ENCODE measurements at places on chromosomes 2 and 18.

- no peak for DNase-seq
These were observed 101.3 kb downstream of the SATB2 start for GRCh38 chr2:199356412-199356811.

DNA sequence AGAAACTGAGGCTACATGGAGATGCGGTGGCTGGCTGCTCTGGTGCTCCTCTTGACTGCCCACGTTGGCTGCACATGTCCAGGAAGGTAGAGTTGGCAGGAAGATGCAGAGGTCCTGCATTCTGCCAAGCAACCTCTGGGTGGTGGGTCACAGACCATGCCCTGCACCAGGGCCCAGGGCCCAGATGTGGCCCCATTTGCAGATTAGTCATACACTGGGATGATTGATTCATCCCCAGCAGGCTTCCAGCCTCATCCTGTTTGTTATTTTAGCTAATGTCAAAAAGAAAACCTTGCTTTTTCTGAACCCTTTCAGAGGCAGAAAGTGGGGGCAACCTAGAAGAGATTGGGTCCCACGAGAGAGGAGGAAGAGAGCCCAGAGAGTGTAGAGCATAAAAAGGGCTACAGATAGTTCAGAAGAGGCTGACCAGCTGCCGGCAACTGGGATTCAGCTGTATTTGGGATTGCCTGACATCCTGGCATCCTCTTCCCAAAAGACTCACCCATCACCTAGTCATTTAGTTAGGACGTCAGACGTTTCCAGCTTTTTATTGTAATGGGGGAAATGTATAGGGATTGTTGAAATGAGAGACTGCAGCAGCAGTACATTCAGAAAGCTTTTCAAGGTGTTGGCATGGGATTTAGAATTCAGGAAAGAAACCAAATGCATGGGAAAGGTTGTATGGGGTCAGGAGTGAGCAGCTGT is 101.9 kb downstream of the CTIF start:
- no peak for DNase-seq

DNA sequence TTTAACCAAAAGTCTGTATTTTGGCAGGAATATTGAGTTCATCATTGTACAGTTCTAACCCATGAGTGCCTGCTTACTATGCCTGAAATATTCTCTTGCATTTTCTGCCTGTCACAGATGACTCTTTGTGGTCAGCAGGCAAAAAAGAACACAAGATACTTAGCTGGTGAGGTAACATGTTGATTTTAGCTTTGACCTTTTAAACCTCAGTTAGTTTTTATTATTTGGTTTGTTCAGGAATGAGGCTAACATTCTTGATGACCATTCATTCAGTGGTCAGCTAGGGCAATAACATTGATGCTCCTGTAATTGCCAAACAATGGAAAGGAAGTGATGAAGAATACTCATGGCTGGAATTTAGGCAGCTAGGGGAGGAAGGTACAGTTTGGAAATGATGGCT is 491.2 kb downstream of the PIK3C3 start:
- no peak for DNase-seq

DNA sequence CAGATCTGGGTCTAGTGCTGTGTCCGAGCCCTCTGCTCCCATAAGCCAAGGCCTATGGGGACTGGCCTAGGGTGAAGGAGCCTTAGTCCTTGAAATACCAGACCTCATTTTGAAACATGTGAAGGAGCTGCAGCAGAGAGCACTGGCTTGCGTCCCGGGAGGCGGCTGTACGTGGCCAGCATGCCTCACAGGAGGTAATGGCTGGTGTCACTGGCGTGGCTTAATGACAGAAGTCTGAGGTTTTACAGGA is 72.7 kb upstream of the OTOS start:
- DNase-seq = no peak

DNA sequence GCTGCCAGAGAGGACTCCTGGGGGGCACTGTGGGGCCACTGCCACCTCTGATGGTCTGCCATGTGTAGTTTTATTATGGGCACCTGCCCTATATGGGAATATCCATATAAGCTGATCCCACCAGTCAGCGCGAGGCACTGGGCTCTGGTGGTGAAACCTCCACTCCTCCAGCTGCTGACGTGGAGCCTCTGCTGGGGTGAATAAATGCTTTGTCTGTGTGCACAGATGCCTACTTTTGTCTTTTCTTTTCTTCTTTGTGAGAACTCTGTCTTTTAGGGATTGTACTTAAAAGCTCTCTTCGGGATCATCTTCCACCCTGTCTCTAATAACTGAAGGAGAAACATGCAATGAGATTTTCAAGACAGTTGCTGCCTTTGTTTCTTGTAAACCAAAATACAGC is 68.9 kb upstream of the NCK2 start:
- DNase-seq = no peak

DNA sequence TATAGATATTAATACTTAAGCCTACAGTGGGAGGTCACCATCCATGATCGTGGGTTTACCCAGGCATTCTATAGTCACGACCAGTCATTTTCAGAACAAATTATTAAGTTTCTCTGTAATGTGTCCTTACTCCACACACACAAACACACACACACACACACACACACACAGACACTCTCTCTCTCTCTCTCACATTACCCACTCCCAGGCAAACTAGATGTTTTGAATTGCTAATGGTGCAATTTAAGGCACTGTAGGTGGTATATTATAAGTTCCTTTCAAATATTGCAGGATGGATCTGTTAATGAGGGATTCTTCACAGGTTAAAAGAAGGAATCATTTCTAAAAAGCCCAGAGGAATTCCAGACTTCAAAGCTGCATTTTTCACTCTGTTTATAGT is 657.8 kb downstream of the MBD2 start:
- no peak for DNase-seq

GRCh38 chr18:42038936-42039335 is 83.9 kb downstream of the PIK3C3 start:
- no peak for DNase-seq

DNA sequence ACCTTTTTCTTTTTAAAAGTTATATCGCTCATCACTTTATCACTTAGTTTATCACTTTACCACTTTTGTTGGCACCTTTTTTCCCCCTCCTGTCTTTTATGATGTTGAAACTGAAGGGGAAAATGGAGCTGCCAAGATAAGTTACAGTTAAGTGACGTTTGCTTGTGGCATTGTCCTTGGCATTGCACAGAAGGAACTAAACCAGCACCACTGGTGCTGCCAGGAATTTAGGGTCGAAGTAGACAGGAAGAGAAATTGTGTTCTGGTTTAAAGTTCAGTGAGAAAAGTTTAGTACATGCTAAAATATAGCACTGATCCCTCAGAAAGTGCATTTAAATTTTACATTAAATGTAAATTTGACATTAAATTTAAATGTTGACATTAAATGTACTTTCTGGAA is 49.9 kb downstream of the MYO1B start:
- no peak for DNase-seq

GRCh38 chr2:145905371-145905770 is 1385.5 kb upstream of the ZEB2 start:
- no peak for DNase-seq

GRCh38 chr18:58117786-58118403 is 73.9 kb downstream of the NEDD4L start:
- peak; percentile 77 for DNase-seq

DNA sequence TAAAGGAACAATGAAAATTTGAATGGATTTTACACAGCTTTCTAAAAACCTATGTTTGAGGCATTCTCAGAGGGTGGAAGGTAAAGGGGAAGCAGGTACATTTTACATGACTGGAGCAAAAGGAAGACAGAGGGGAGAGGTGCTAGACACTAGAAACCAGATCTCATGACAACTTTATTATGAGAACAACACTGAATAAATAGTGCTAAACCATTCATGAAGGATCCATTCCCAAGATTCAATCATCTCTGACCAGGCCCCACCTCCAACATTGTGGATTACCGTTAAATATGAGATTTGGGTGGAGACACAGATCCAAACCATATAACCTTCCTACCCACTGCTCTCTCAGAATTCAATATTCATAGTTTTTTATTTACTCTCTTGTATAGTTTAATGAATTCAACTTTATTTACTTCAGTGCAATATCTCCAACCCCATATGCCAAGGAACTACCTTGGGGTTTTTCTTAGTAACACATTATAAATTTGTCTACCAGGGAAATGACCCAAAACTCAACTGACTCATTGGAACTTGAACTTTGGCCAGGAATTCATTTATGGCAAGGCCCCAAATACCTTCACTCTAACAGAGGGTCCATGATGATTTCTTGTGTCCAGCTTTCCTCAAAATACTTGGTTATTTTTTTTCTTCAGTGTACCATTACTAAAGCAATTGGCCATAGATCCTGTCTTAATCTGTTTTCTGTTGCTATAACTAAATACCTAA is 317.8 kb downstream of the GULP1 start:
- DNase-seq = no peak

- peak; percentile 49 for DNase-seq
These were observed 554.5 kb downstream of the STK39 start for GRCh38 chr2:167692936-167693335.

GRCh38 chr18:51668101-51668500 is 470.6 kb upstream of the MEX3C start:
- peak; percentile 84 for DNase-seq

GRCh38 chr2:114127372-114127771 is 237.5 kb downstream of the ACTR3 start:
- DNase-seq = no peak

DNA sequence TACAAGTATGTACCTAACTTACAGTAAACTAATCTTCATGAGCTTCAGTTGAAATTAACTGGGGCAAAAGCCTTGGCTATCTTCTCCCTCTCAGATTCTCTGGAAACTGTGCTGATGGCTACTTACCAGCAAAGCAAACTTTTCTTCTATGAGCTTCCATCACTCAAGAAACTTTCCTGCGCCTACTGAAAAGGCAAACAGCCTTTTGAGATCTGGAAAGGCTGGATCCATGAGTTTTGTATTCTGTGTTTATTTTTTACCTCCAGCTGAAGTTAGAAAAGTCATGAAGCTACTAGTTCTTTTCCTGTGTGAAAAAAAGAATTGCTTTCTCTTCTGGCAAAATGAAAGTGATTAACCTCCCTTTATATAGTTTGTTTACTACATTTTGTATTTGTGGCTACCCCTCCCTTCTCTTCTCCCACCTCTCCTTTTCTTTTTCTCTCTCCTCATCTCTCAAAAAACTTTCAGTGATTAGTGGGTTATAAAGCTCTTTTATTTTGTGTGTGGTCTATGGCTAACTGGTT is 49.2 kb upstream of the RNF152 start:
- no peak for DNase-seq

GRCh38 chr2:108627911-108628567 is 91.2 kb upstream of the RANBP2 start:
- no peak for DNase-seq

- DNase-seq = peak; percentile 80
These were observed 2036.5 kb upstream of the CELF4 start for GRCh38 chr18:39602131-39602530.

GRCh38 chr2:238389988-238390589 is 36.6 kb upstream of the ASB1 start:
- DNase-seq = peak; percentile 88

- DNase-seq = no peak
These were observed 23.5 kb downstream of the GPD2 start for GRCh38 chr2:156459720-156460119.

DNA sequence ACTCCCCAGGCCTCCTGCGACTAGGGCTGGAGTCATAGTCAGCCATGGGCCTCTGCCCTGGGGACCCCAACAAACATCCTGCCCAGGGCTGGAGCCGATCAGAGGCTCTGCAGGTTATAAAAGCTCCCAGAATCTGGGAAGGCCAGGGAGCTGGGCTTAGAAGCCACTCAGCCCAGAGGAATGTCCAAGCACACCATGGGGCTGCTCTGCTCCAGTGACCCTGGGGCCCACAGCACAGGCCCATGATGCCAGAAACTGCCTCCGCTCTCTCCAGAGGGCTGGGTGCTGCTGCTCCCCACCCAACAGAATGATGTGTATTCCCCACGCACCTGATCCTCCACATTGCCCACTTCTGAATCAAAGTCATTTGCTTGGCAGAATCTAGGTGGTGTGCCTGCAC is 88.5 kb downstream of the ARMC9 start:
- DNase-seq = no peak

- DNase-seq = no peak
These were observed 11.3 kb downstream of the NPAS2 start for GRCh38 chr2:100831158-100831750.

- DNase-seq = peak; percentile 62
These were observed 686 bp downstream of the UBXN4 start for GRCh38 chr2:135742325-135742757.

DNA sequence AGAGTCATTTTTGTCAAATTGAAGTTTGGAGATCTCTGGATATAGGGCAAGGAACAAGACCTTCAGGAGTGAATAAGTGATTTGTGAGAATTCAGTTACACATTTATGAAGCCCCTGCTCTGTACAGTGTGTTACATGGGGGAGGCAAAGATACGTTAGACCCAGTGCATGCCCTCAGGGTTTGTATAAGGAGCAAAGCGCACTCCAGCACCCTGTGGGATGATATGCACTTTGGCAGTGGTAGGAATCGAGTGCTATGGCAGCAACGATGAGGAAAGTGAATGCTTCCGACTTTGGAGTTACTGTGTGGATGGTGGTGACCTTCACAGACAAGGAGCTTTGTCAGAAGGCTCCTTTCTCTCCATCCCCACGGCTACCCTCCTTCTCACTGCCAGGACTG is 74.3 kb upstream of the ALPP start:
- no peak for DNase-seq

GRCh38 chr18:59813942-59814341 is 85.9 kb upstream of the PMAIP1 start:
- DNase-seq = no peak

DNA sequence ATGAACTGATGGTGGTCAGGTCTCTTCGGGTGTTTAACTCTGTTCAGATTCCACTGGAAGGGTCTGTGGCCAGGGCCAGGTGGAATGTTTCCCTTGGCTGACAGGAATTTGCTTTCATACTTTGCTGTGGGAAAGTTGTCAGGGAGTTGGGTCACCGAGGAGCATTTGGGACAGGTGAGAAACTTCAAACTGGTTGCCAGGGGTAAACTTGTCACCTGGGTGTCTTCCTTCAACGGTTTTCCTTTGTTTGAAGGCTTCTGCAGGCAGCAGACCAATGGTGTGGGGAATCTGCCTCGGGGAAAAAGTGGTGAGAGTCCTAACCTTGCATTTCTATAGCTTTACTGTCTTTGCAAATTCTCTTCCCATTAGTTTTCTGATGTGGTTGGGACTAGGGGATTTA is 92.2 kb downstream of the TGFA start:
- DNase-seq = no peak

- DNase-seq = peak; percentile 69
These were observed 6.1 kb upstream of the LBH start for GRCh38 chr2:30225131-30225762.

DNA sequence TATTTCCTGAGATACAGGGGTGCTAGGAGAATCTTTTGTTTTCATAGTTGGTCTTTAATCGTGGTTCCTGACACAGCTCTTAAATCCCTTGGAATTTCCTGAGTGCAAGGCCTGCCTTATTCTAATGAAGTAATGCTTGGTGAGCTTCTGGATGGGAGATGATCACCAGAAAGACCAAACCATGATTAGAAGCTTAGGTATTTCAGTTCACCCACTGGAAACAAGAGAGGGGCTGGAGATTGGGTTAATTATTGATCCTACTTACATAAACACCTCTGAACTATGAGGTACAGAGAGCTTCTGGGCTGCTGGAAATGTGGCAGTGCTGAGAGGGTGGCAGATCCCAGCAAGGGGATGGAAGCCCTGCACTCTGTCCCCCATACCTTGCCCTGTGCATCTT is 406.8 kb downstream of the THSD7B start:
- no peak for DNase-seq

GRCh38 chr2:1652034-1652790 is 92.1 kb downstream of the PXDN start:
- DNase-seq = no peak

All from NCI-H510A treated with DMSO at 0.1 percent for 48 hours (cell line).